ENCODE measurements at places on chromosomes 3 and 15.

DNA sequence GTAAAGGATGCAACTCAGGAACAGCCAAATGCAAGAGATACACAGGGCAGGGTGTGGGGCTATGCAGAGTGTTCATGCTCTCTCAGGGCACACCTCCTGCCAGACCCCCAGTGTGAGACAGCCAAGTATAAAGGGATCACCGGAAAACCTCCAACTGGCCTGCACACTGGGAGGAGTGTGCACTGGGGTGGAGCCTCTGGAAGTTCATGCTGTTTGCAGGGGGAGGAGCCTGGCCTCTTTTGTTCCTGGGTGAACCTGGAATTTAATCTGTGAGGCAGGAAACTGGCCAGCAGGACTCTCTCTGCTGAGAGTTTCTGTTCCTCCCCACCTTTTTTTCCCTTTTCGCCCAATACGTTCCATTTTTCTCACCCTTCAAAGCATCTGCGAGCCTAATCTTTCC is 204.1 kb downstream of the WNT5A start:
- no peak for DNase-seq

DNA sequence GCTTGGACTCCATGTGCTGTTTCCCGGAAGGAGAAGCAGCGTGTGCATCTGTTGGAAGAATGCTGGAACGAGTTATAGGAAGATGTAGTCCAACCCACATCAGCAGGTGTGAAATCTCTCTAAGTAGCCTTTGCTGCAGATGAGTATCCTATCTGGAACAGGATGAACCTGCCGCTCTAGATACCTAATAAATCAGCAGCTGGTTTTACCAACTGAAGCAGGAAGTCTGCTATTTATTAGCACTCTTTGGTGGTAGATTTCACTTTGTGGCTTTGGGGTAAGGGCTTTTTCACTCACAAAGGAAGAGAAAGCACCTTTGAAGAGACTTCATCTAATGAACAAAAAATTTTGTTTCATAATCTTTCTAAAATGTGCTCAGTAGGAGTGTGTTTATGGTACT is 66.4 kb downstream of the DCUN1D1 start:
- DNase-seq, result no peak

DNA sequence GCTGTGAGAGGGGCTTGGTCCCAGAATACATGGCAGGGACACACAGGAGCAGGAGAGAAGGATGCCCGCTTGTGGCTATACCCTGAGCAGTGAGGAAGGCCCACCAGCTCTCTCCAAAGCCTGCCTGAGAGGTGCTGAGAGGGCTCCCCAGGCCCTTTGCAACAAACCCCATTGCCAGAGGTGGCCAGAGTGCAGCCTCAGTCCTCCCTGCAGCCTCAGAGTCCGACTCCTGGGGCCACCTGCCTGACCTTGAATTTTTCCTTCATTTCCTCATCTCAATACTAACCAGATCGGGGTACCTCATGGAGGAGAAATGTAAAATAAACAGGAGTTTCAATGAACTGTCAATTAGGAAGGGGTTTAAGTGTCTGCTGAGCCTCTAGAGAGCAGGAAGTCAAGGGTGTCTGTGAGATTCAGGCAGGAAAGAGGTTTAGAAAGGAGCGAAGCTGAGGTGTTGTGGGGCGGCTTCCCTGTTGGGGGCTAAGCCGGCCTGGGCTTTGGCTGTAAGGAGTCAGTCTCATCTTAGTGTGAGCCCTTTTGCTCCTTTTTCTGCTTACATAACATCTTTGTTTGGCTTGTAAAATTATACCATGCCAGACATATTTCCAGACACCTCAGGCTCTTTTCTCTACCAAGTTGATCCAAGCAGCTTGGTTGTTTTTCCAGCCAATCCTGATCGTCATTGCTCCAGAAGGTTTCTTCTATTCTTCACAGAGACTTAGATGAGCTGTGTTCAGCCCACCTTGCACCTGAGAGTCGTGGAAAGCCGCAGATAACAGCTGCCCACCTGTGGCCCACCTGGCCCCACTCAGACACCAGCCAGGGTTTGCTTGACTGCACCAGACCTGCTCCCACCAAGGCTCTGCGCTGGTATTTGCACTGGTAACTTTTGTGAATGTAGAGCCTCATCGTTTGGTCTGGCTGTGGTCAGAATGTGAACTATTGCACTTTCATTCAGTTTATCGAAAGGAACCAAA is 36.7 kb downstream of the CMTM7 start:
- no peak for DNase-seq

DNA sequence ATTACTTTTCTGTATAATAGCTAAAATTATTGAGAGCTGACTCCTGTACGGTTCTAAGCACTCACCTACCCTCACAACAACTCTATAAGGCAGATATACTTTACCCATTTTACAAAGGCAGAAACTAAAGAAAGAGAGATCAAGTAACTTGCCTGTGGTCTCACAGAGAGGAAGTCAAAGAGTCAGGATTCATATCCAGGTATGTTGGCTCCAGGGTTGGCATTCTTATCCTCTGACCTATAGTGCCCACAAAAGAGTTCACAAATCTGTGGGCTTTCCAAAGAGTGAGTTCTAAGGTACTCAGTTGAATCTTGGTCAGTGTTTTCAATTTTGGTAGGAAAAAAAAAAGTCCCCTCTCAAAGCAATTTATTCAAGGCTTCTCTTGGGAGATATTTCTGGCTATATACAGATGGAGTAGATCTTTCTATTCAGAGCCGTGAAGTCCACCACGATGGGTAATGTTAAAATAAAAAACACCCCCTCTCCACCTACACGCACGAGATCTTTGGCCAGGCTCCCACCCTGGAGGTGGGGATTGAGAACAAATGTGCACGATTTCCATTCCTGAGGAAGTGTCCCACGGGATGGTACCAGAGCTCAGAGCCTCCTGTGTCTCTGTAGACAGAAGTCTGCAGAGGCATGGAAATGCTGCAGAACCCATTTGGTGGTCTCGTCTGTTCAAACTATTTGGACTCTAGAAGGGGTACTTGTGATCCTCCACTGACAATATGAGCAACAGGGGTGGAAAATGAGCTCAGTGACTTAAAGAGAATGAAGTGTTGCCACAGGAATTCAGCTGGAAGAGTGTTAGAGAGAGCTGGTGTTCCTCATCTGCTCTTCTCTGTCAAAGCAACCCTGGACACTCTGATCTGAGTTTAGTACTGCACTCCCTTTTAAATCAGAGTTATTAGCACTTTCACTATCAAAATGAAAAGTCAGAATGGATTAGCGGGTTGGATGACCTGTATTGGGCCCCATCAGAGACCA is 212.1 kb upstream of the EIF1B start:
- no peak for DNase-seq

- DNase-seq, result no peak
These were observed 204.3 kb upstream of the GBE1 start for GRCh38 chr3:81965696-81966095.

DNA sequence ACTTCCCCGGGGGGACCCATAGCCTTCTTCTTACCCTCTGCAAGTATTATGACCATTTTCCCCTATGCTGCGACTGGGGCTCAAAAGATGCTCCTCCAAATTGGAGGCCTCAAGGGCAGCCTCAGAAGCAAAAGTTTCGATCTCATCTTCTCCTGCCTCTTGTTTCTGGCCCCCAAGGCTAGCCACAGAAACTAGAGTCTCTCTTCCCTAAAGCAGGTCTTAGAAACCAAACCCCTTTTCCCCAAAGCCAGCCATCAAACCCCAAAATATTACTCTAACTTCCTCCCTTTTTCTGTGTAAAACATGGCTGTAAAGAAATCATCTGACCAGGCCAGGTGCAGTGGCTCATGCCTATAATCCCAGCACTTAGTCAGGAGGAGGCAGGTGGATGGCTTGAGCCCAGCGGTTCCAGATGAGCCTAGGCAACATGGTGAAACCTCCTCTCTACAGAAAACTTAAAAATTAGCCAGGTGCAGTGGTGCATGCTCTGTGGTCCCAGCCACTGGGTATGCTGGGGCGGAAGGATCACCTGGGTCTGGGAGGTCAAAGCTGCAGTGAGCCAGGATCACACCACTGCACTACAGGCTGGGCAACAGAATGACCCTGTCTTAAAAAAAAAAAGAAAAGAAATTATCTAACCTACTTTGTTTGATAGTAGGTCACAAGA is 36.7 kb upstream of the MFGE8 start:
- DNase-seq, result no peak

- no peak for DNase-seq
These were observed 544.7 kb upstream of the GBE1 start for GRCh38 chr3:82306189-82306588.

DNA sequence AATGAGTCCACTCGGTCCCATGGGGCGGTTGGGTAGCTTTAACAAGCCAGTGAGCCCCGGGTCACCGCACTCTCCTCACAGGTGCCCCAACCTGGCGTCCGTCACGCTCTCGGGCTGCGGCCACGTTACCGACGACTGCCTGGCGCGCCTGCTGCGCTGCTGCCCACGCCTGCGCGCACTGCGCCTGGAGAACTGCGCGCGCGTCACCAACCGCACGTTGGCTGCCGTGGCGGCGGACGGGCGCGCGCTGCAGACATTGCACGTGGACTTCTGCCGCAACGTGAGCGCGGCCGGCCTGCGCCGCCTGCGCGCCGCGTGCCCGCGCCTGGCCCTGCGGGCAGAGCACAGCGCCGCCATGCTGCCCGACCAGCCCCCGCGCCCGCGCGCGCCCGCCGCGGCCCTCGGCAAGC is 3.4 kb downstream of the FBXL22 start:
- peak; percentile 73 for DNase-seq

DNA sequence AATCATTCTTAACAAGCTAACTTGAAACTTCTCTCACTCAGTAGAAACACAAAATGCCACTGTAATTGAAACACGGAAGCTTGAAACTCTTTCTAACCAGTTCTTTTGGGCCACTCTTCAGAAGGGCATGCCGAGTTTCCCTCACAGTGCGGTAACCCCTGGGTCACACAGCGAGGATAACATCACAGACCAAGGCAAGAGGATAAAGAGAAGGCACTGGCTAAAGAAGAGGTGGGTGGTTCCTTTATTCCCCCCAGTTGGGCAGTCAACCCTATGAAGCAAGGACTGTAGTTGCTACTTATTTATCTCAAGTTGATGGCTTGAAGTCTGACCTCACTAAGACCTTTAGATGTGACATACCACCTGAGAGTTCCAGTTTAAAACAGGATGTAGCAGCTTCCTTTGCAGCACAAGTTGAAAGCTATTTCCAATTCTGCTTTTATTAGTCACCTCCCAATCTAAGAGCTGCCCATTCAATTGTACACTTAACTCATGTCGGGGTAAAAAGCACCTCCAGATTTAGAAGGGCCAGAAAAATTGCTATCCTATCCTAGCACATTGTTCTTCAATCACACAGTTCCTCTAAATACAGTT is 272.4 kb downstream of the TIGIT start:
- DNase-seq, result no peak

DNA sequence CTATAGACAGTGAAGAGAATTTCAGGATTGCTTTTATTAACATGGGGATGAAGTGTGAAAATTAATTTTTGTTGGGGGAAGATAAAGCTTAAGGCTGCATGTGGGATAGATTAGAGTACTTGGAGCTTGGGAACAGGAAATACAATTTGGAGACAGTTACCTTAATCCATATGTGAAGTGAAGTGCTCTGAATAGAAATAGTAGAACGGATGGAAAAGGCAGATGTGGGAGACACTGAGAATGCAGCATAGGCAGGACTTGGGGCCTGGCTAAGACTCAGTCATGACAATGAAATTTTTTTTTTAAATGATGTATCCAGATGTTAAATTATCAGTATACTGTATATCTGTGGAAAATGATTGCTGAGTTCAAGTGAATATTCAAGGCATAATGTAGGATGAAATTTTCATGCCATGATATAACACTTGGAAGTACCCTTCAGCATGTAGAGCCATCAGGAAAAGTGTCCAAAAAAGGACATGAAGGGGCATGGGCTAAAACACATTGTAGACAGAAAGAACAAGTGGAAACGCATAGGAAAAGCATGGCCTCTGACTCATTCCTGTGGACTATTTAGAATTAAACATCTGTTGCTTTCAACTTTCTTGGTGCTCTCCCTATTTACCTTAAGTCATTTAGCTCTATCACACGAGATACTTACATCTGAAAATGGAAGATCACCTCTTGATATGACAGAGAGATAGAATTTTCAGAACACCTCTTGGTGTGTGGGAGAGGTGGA is 134.8 kb downstream of the RBMS3 start:
- DNase-seq, result no peak

DNA sequence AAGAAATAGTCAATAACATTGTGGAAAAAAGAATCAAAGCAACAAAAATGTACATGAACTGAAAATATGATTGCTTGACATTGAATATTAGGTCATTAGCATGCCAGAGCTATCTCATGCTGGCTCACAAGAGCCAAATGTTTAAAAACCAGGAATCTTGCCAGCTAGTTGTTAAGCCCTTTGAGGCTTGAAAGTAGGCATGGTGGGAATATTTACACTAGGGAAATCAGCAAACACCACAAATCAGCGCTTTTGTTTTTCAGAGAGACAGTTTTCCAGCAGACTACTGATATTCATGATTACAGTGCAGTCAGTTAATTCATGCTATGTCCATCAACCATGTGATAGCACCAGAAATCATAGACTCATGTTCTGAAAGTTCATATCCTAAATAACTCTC is 144.8 kb downstream of the ARPP21 start:
- DNase-seq, result no peak

DNA sequence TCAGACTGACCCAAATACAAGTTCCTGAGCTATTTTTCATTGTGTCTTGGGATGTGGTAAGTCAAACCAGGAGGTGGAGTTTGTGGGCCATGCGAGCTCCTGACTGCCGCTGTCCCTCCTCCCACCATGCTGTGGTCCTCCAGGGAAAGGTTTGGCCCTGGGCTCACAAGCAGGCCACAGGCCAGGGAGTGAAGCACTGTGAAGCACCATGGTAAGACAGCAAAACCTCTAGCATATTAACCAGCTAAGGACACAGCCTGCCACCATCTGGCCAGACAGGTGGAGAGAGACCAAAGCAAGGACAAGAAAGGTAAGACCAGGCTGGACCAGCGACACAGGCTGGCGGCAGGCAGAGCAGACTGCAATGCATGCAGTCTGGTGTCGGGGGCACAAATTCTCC is 15.3 kb downstream of the RAB43 start:
- DNase-seq, result no peak

- no peak for DNase-seq
These were observed 32.0 kb downstream of the HRH1 start for GRCh38 chr3:11186318-11186692.

DNA sequence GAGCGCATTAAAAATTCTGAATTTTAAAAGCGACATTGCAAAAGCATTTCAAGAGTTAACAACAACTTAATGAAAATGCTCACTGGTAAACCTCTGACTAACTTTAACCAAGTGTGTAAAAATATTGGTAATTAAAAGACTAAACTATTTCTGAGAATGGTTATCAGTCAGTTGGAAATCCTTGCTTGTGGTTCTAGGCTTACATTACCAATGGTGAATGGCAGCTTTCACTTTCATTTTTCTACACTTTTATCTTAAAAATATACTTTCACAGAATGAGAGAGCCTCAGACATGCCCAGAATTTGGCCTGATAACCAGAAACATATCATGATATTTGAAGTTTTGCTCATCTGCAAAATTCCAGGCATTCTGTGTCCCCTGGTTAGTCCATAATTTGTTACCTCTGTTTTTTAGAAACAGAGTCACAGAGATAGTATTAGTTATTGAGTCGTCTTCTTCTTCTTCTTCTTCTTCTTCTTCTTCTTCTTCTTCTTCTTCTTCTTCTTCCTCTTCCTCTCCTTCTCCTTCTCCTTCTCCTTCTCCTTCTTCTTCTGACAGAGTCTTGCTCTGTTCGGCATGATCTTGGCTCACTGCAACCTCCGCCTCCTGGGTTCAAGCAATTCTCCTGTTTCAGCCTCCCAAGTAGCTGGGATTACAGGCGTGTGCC is 5.5 kb upstream of the RNF111 start:
- DNase-seq, result no peak

GRCh38 chr3:118292841-118293240 is 741.8 kb downstream of the IGSF11 start:
- no peak for DNase-seq

GRCh38 chr3:144362126-144362525 is 390.5 kb downstream of the DIPK2A start:
- no peak for DNase-seq

Data from stimulated activated CD8-positive, alpha-beta memory T cell treated with anti-CD3 and anti-CD28 coated beads, Interleukin-7, amount 100 ng/mL, for 1 hour (primary cell).